Head of caudate nucleus (tissue), 42 donors: ENCODE measurements at places on chromosomes 12 and 14.

DNA sequence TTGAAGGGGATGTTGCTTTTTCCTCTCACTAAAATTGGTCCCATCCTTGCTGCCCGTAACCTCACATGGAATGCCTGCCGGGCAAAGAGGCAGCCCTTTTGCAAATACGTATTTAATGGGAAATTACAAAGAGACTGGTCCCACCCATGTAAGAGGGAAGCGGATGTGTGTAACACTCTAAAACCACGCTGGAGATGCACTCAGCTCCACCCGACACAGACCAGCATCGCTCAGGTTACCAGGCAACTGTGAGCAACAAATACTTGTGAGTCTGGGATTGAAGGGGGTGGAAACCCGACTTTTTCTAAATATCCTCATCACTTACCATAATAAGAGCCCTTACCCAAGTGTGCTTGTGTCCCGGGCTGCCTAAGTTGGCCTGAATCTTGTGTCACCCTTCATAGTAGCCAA, 47.7 kb downstream of the ELK3 start:
- peak; percentile 76 for DNase-seq

DNA sequence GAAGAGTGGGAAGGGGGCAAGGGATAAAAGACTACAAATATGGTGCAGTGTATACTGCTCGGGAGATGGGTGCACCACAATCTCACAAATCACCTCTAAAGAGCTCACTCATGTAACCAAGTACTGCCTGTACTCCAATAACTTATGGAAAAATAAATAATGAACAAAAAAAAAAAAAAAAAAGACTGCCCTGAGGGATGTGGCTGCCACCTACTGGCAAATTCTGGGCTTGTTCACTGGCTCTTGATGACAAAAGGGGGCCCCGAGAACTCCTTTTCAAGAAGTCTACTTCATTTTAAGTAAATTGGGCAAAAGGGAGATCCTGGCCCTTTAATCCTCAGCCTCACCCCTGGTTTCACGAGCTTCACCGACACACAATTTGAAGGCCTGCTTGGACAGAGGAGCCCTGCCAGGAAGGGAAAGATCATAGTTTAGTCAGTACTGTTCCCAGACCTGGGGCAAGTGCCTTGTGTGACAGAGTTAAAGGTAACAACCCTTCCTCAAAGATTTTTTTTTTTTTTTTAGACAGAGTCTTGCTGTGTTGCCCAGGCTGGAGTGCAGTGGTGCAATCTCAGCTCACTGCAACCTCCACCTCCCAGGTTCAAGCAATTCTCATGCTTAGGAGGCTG, 26.1 kb upstream of the STAC3 start:
- DNase-seq, result no peak

- DNase-seq, result no peak
Observed at GRCh38 chr14:24147761-24148428, 597 bp downstream of the RNF31 start.

DNA sequence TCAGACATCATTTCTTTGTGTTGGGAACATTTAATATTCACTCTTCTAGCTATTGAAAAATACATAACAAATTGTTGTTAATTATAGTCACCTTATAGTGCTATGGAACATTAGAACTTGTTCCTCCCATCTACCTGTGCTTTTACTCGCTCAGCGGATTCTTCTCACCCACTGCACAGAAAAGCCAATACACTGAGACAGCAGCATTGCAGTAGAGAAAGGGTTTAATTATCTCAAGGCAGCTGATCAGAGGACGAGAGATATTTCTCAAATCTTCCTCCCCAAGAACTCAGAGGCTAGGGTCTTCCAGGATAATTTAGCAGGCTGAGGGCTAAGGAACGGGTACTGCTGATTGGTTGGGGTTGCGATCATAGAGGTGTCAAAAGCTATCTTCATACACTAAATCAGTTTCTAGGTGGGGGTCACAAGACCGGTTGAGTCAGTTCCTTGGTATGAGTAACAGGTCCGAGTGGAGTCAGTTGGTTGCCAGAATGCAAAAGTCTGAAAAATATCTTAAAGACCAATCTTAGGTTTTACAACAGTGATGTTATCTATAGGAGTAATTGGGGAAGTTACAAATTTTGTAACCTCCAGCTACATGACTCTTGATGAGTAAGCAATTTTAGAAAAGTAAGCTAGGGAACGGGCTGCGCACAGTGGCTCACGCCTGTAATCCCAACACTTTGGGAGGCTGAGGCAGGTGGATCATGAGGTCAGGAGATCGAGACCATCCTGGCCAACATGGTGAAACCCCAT, 173.1 kb downstream of the FBXL14 start:
- DNase-seq, result no peak

DNA sequence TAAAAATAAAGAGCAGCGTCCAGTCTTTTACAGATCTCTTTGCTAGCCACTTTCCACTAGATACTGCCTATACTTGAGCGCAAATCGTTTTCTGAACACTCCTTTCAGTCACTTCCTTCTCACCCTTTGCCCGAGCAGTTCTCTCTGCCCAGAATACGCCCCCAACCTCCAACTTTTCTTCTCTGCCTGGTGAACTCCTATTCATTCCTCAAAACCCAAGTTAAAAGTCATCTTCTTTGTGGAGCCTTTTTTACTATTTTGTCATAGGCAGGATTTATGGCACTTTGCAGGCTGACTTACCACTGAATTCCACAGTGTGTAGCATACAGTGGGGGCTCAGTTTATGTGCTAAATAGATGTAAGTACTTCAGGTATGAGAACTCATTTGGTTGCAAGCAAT, 4.0 kb downstream of the CCDC63 start:
- DNase-seq, result no peak

- no peak for DNase-seq
Observed at GRCh38 chr14:54512393-54512792, 2.7 kb downstream of the CGRRF1 start.

DNA sequence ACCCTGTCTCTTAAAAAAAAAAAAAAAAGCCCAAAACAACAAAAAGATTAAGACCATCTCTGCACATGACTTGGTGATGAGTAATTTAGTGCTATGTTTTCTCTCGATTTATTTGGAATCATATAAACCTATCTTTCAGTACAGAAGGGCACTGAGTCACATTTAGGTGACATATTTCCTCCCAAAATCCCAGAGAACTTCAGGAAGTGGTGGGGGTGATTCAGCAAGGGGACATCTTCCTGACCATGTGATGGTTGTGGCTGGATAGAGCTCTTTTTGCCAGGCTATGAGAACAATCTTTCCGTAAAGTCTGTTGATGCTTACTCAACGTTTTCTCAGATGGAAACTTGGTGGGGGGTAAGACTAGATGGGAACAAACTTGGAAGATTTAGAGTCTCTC, 50.0 kb downstream of the PPFIBP1 start:
- DNase-seq, result no peak

DNA sequence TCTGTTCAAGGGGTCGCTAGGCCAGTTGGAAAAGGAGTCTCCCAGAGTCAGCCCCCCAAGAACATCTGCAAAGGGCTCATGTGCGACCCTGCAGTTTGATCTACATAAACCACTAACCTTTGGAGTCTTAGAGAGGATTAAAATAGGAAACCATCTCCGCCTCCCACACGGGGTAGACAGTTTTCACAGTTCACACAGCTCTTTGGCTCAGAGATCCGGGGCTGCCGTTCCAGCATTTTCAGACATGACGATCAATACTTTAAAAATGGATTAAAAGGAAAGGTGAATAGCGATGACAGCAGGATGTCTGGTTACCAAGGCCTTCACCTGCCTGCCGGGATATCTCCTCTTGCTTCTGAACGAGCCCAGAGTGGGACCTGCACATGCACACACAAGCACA, 59.8 kb upstream of the BCL11B start:
- DNase-seq, result peak; percentile 39

DNA sequence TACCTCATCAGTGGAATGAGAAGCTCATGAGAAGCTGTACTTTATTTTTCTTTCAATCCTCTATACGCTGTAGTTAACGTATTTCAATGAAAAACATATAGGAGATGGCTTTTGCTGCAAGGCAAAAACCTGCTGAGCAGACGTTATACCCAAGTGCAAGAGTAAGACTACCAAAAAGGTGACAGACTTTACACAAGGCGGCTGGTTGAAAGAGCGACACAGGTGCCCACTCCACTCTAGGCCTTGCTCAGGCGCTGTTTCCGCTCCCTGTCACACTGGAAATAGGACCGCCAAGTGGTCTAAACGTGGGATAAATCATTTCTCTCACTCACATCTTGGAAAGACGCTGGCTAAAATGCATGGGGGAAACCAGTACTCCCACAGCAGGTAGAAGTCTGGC, 54.5 kb downstream of the PPP2R5C start:
- no peak for DNase-seq

GRCh38 chr14:30210630-30211029, 283.0 kb upstream of the PRKD1 start:
- DNase-seq, result no peak

DNA sequence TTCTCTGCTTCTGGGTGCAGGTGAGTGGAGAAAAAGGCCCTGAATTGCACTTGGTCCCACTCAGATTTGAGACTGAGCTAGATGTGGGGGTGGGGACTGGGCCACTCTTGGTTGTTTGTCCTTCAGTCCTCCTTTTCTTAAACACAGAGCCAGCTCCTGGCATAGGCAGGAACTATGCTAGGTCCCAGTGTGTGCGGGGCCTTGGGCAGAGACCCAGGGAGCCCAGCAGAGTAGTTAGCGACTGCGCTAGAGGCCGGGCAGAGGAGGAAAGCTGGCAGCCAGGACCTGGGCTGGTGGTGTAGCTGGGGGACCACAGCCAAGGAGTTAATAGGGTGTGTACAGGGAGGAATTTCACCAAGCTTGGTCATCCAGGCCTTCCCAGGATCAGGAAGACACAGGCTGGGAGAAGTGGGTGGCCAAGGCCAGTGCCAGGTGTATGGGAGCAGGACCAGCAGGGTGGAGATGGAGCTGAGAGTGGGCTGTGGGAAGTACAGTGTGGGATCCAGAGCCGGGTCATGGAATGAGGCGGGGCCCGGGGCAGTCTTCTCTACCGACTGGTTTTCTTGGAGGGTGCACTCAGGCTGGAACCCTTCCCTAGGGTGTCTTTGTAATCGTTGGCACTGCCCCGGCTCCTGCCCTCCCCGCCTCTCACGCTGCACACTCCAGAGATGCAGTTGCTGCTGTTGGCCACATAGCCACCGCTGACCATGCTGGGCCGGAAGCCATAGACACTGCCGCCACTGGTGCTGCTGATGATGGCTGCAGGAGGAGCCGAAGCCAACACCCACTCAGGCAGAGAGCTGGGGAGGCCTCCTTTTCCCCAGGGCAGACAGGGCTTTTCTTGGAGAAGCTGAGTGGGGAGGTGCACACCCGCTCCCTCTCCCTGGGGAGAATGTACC, 8.7 kb downstream of the KRT71 start:
- DNase-seq, result peak; percentile 78

GRCh38 chr14:21991130-21991529, 317.5 kb upstream of the OR4E1 start:
- DNase-seq, result no peak

DNA sequence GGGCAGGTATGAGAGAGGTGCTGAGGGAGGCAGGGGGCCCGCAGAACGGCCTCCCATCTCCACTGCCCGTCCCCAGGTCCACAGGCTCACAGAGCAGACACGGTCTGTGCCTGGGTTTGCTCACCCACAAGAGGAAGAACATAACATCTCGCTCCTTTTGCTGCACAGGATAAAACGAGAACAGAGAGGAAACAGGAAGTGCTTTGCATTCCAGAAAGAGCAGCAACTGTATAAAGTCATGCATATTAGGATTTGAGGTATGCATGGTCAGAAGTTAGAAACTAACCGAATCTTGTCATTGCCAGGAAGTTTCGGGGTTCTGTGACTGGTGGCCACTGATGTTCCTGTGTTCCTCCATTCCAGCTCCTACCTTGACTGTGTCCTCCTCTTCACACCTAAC, 25.0 kb downstream of the NTF3 start:
- no peak for DNase-seq

GRCh38 chr14:95961481-95961880, 77.7 kb upstream of the C14orf132 start:
- DNase-seq, result no peak

- DNase-seq, result no peak
Observed at GRCh38 chr12:4943938-4944284, 34.2 kb downstream of the KCNA1 start.

DNA sequence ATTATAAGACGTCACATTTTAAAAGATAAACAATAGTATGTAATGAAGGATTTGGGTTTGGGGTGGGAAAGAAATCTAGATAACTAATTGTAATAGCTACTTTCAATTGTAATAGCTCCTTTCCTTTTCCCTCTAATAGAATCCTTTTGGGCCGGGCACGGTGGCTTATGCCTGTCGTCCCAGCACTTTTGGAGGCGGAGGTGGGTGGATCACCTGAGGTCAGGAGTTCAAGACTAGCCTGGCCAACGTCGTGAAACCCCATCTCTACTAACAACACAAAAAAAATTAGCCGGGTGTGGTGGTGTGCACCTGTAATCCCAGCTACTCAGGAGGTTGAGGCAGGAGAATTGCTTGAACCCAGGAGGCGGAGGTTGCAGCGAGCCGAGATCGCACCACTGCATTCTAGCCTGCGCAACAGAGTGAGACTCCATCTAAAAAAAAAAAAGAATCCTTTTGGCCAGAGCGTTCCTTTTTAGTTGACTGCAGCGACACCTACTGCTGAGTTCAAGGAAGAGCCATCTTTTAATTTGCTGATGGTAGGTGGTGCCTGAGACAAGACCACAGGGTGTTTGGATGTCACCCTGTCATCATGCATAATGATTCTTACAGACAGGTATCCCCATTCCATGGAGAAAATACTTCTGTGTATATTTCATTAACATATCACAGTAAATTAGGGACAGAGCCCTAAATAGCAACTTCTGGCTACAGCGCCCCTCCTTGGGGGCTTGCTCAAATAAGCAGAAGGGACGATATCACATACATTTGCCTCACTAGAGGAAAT, 79.5 kb downstream of the ARMH4 start:
- peak; percentile 48 for DNase-seq

GRCh38 chr12:89173096-89173495, 179.2 kb downstream of the DUSP6 start:
- no peak for DNase-seq
